ENCODE measurements at places on chromosomes 3 and 15. TPM values are rescaled to one million over a fixed set of nuclear protein-coding genes. Genes with fewer than 3 reads are reported as not detected.
A peak's percentile ranks its signal among the peaks of the same experiment; 100 is the strongest.

GRCh38 chr3:41267975-41268640 is 68.8 kb downstream of the CTNNB1 start:
- H3K4me1 ChIP-seq: no peaks in the 10 kb centered on the region
- no peaks in the 10 kb centered on the region for H3K36me3 ChIP-seq
- no peaks in the 10 kb centered on the region for H3K27me3 ChIP-seq
- H3K4me3 ChIP-seq: no peak overlapping the region

DNA sequence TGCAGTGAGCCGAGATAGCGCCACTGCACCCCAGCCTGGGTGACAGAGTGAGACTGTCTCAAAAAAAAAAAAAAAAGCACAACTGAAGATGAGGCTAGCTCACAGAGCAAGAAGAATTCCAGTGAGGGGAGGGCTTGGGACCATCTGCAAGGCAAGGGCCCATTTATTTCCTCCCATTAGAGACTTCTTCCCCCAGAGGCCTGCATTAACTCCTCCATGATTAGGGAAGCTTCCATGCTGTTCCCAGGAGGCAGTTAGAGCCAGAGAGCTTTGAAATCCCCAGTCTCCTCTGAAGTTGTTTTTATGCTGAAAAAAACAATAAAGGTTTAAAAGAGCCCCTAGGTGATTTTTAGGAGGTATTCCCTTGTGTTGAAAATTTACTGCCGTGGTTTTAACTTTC is 54.3 kb upstream of the ADCY5 start:
- no peak overlapping the region for H3K4me3 ChIP-seq
- no peak overlapping the region for H3K27ac ChIP-seq
- no peak for DNase-seq
- H3K36me3 ChIP-seq: peaks cover 11% of the 10 kb centered on the region
- H3K4me1 ChIP-seq: no peaks in the 10 kb centered on the region
- no peaks in the 10 kb centered on the region for H3K27me3 ChIP-seq

GRCh38 chr3:148604270-148605085 is 93.2 kb upstream of the AGTR1 start:
- no peaks in the 10 kb centered on the region for H3K27me3 ChIP-seq
- no peak overlapping the region for H3K27ac ChIP-seq
- no peak for DNase-seq
- H3K36me3 ChIP-seq: no peaks in the 10 kb centered on the region

- no peak overlapping the region for H3K4me3 ChIP-seq
- peaks cover 9% of the 10 kb centered on the region for H3K4me1 ChIP-seq
- no peak for DNase-seq
- no peaks in the 10 kb centered on the region for H3K27me3 ChIP-seq
- H3K27ac ChIP-seq: no peak overlapping the region
Observed at GRCh38 chr3:66402596-66403290, 98.1 kb downstream of the LRIG1 start.

DNA sequence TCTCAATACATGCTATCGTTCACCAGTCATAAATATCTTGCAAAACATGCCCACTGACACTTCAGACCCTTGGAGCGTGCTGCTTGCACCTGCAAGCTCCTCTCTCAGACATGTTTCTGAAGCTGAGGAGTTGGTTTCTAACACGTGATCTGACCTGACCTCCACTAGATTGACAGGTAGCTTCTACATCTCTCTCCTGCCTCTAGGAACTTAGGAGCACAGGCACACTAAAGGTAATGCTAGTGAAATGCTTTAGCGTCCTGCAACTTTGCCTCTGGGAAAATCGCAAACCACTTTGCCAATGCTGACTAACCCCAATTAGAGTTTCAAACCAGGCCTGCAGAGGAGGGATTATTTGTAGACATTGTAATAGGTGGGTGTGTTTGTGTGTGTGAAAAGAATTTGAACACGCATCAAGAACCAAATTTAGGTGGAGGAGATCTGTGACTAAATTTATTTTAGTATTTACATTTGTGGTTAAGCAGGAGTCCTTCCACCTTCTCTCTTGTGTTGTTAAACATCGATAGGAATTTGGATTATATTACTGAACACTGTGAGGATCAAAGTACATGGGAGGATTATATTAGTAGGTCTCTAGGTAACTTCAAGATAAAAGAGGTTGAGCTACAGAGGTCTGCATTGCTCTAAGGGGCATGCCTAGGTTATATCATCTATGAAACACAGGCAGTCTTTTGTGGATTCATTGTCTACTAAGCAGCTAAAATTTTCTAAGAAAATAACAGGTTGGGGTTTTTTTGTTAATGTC is 86.7 kb upstream of the ZBED2 start:
- no peak overlapping the region for H3K4me3 ChIP-seq
- H3K36me3 ChIP-seq: no peaks in the 10 kb centered on the region
- peak overlapping the region; percentile 71 for H3K27ac ChIP-seq

GRCh38 chr3:140347151-140347550 is 330.7 kb upstream of the TRIM42 start:
- H3K4me3 ChIP-seq: no peak overlapping the region
- H3K36me3 ChIP-seq: no peaks in the 10 kb centered on the region
- H3K4me1 ChIP-seq: no peaks in the 10 kb centered on the region

- H3K36me3 ChIP-seq: peaks cover 6% of the 10 kb centered on the region
- H3K27me3 ChIP-seq: peaks cover 24% of the 10 kb centered on the region
- no peak overlapping the region for H3K4me3 ChIP-seq
- H3K4me1 ChIP-seq: peaks cover 43% of the 10 kb centered on the region
- no peak for DNase-seq
- H3K27ac ChIP-seq: no peak overlapping the region
Observed at GRCh38 chr3:129602309-129602708, 4.2 kb downstream of the PLXND1 start.

DNA sequence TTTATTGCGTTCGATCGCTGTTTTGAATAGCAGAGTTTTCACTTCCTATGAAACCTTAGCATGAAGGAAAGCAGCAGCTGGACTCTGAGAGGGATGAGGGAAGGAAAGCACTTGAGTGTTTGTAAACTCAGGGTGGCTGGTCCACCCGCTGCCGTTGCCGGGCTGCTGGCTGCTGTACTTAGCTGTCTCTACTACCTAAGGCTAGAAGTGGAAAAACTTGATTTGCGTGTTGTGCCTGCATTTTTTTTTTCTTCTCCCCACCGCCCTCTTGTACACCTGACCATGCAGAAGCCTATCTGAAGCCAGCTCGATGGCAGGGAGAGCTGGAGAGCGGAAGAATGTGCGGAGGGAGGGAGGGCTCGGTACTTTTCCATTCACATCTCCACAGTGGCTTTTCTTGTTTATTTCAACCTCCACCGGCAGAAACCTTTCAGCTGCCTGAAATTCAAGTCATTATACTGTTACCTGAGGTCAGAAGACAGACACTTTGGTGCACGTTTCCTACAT is 4.8 kb upstream of the BCL6 start:
- H3K36me3 ChIP-seq: no peaks in the 10 kb centered on the region
- H3K27me3 ChIP-seq: no peaks in the 10 kb centered on the region
- no peak overlapping the region for H3K4me3 ChIP-seq
- H3K27ac ChIP-seq: peak overlapping the region; percentile 33

Gene PAK2
- polyA plus RNA-seq: 47.4 TPM

DNA sequence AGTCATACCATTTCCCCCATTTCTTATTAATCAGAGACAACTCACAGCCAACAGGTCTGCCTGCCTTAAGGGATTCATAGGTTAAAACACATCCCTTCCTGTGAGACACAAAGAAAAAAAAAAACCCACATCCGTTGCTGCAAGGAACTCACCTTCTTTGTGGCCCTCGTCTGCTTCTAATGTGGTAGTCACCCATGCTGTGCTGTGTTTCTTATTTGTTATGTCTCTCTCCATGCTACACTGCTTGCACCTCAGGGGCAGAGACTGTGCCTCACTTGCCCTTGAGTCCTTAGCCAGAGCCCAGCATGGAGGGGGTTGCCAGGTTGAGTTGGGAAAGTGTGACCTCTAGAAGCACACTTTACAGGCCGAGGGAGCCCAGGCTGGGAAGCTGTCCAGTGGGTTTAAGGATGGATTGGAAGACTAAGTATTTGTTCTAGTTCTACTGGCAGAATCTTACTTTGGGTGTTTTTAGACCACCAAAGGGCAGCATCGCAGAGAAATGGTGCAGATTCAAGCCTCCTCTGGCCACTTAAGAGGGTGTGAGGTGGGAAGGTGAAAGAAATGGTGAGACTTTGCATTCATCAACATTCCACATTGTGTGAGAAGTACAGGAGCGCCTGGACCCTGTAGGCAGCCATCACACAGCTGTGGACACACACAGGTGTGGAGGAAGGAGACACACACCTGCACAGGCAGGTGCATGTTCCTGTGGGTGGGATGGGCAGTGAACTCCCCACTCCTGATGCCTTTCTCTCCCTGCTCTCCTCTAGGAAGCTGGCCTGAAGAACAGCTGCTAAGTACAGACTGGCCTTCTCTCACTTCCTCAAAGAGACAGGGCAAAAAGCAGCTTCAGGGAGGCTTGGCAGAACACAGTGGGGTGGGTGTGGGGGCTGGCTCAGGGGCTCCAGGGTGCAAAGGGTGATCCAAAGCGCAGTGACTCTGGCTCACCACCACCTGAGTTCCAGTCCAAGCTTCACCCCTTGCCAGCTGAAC is 48.8 kb downstream of the GLB1 start:
- no peaks in the 10 kb centered on the region for H3K27me3 ChIP-seq
- peaks cover 21% of the 10 kb centered on the region for H3K4me1 ChIP-seq
- peak overlapping the region; percentile 46 for H3K27ac ChIP-seq
- H3K4me3 ChIP-seq: no peak overlapping the region

GRCh38 chr3:128494367-128494650 is 1.3 kb upstream of the GATA2 start:
- peaks cover 3% of the 10 kb centered on the region for H3K4me1 ChIP-seq
- H3K36me3 ChIP-seq: no peaks in the 10 kb centered on the region
- no peak overlapping the region for H3K4me3 ChIP-seq
- peaks cover 84% of the 10 kb centered on the region for H3K27me3 ChIP-seq

Gene ZCWPW2
- polyA plus RNA-seq: 1.4 TPM

GRCh38 chr15:69914040-69914439 is 183.7 kb downstream of the TLE3 start:
- no peak overlapping the region for H3K4me3 ChIP-seq
- DNase-seq: no peak
- H3K27me3 ChIP-seq: no peaks in the 10 kb centered on the region

GRCh38 chr3:184004476-184004875 is 13.2 kb downstream of the ABCC5 start:
- no peak overlapping the region for H3K4me3 ChIP-seq
- no peaks in the 10 kb centered on the region for H3K4me1 ChIP-seq
- H3K36me3 ChIP-seq: peaks cover 4% of the 10 kb centered on the region
- no peaks in the 10 kb centered on the region for H3K27me3 ChIP-seq
- no peak for DNase-seq

Gene CCR9
- polyA plus RNA-seq: 133 TPM

GRCh38 chr15:44726568-44727484 is 9.5 kb upstream of the TRIM69 start:
- peak overlapping the region; percentile 91 for H3K27ac ChIP-seq
- no peaks in the 10 kb centered on the region for H3K36me3 ChIP-seq
- H3K27me3 ChIP-seq: no peaks in the 10 kb centered on the region
- H3K4me1 ChIP-seq: peaks cover 42% of the 10 kb centered on the region
- no peak overlapping the region for H3K4me3 ChIP-seq

Gene DZIP1L
- polyA plus RNA-seq: 1.5 TPM

Gene CKMT1B
- 0.94 TPM for polyA plus RNA-seq

DNA sequence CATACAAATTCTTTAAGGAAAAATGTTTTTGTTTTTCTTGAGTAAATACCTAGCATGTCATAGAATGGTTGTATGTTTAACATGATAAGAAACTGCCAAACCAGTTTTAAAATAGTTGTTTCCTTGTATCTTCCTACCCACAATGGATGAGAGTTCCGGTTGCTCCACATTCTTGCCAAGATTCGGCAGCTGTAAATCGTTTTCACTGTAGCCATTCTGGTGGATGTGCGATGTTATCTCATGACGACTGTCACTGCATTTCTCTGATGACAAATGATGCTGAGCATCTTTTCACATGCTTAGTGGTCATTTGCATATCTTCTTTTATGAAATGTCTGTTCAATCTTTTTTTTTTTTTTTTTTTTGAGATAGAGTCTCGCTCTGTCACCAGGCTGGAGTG is 36.6 kb upstream of the SH3GL3 start:
- H3K4me1 ChIP-seq: no peaks in the 10 kb centered on the region
- H3K27me3 ChIP-seq: no peaks in the 10 kb centered on the region
- no peak for DNase-seq
- H3K27ac ChIP-seq: no peak overlapping the region
- H3K36me3 ChIP-seq: no peaks in the 10 kb centered on the region

DNA sequence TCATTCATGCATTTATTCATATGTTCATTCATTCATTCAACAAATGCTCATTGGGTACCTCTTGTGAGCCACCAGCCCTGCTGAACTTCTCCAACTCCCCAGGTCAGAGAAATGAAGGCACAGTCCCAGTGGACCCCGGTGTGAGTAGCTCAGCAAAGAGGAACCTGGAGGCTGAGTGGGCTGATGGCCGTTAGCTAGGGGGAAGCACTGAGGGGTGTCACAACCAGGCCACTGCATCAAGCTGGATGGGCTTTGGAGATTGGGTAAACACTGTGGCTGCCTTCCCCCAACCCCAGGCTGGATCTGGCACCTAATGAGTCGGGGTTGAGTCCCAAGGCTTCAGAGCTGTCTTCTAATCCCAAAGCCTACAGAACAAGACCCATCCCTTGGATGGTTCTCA is 12.1 kb upstream of the ALAS1 start:
- H3K4me3 ChIP-seq: no peak overlapping the region
- H3K27ac ChIP-seq: no peak overlapping the region
- H3K4me1 ChIP-seq: peaks cover 6% of the 10 kb centered on the region
- H3K27me3 ChIP-seq: no peaks in the 10 kb centered on the region
- no peak for DNase-seq

DNA sequence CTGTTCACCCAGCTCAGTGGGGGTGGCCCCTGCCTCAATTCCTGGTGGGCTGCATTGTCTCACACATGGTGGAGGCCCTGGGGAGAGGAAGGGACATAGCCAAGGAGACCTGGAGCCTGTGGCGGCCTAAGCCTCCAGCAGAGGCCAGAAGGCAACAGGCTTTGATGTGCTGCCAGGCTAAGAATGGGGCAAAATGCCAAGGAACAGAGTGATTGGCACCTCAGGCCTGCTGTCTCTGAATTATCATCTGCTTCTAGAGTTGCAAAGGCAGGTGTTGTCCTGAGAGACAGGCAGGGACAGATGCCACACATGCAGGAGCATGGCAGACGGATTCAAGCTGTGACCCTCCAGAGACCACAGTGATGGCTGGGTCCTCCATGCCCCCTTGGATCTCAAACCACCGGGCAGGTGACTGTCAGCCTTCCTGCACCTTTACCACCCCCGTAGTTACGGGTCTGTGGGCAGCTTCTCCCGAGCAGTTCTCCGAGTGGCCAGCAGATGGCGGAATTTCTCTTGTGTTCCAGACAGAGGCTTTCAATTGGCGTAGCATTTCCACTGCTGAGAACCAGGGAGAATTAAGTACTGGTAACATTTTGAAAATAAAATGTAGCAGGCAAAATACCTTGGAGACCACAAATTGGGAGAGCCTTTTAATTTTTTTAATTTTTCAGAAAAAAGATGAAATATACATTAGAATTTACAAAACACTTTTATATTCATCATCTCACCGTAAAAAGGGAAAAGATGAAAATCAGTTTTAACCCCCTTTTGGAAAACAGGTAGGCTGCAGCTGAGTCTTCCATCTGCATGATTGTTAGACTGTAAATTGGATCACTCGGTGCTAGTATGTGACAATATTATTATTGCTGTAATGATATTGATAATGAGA is 525.5 kb upstream of the CFAP20DC start:
- no peak overlapping the region for H3K4me3 ChIP-seq
- H3K36me3 ChIP-seq: no peaks in the 10 kb centered on the region
- H3K4me1 ChIP-seq: peaks cover 17% of the 10 kb centered on the region
- no peaks in the 10 kb centered on the region for H3K27me3 ChIP-seq
- peak; percentile 68 for DNase-seq

Gene MSL2
- polyA plus RNA-seq: 37.4 TPM

Gene EPHB1
- polyA plus RNA-seq: 0.46 TPM
